D341Med (cell line): ENCODE measurements at places on chromosomes 6 and 20.
A peak's percentile ranks its signal among the peaks of the same experiment; 100 is the strongest.

GRCh38 chr6:74167976-74168375, 472.0 kb downstream of the CD109 start:
- no peak for DNase-seq

DNA sequence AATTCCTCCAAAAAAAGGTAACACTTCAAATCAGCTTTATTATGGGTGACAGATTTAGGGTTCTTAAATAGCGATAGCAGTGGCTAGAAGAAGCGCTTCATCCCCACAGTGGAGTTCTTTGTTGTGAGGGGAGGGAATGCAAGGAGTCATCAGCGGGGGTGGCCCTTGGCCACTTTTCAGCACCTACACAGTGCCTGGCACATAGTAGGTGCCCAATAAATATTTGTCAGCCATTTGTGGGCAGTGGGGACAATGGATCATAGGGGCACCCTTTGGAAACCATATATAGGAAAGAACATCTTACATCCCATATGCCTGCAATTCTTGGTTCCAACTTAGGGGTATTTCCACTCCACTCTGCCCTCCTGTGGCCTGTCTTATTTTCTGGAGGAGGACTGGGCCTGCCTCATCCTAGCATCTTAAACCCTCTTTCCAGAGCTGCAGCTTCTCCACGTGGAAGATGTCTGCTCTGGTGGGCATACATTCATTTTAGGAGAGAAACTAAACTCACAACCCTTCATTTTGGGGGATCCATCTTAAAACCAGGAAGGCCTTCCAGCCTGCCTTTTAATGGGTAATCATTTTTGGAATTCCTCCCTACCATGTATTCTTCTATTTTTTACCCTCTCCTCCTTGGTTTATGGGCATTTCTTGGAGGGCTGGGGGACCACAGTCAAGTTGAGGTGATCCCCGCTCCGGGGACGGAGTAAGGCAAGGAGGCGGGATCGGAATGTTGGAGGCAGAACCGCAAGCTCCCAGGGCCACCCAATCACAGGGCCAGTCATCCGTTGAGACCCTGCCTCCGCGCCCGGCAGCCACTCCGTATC, 2.6 kb upstream of the GPSM3 start:
- DNase-seq, result no peak

- DNase-seq, result peak; percentile 59
Measured at GRCh38 chr20:45328451-45328850, 19.8 kb downstream of the SDC4 start.

DNA sequence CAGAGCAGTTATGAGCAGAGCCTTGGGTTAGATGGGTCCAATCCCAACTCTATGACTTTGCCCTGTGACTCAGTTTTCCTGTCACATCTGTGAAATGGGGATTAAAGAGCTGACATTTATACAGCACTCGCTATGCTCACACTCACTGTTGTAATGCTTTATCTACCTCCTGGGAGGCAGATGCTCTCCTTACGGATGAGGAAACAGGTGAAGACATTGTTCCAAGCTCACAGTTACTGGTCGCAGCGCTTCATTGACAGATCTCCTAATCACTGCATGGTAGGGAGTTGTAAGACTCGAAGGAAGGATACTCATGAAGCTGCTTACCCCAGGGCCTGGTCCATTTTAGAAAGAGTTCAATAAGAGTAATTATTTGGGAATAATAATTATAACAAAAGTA, 2.9 kb upstream of the MYLK2 start:
- no peak for DNase-seq

DNA sequence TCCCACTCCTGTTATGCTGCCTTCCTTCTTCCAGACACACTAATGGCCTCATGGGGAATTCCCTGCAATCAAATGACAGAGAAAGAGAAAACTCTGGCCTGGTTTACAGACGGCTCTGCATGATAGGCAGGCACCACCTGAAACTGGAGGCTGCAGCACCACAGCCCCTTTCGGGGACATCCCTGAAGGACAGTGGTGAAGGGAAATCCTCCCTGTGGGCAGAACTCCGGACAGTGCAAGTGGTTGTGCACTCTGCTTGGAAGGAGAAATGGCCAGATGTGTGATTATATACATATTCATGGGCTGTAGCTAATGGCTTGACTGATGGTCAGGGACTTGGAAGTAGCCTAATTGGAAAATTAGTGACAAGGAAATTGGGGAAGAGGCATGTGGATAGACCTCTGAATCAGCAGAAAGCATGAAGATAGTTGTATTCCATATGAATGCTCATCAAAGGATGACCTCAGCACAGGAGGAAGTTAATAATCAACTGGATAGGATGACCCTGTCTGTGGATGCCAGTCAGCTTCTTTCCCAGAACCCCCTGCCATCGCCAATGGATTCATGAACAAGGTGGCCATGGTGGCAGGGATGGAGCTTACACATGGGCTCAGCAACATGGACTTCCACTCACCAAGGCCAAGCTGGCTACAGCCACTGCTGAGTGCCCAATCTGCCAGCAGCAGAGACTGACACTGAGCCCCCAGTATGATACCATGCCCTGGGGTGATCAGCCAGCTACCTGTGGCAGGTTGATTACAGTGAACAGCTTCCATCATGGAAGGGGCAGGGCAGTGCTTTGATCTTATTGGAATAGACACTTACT, 44.5 kb upstream of the VSX1 start:
- DNase-seq, result no peak

DNA sequence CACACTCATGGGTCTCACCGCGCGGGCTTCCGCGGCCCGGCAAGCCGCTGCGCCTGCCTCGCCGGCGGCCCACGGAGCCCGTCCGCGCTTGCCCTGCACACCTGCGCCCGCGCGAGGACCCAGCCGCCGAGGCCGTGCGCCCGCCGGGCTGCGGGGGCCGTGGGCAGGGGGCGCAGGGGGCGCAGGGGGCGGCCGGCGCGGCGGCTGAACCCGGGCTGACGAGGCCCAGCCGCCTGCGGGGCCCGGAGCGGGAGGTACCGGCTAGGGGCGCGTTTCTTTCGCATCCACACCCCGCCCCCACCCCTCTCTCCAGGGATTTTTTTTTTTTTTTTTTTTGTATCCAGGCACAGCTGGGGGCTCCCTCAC, 43.8 kb upstream of the OSTM1 start:
- peak; percentile 67 for DNase-seq

DNA sequence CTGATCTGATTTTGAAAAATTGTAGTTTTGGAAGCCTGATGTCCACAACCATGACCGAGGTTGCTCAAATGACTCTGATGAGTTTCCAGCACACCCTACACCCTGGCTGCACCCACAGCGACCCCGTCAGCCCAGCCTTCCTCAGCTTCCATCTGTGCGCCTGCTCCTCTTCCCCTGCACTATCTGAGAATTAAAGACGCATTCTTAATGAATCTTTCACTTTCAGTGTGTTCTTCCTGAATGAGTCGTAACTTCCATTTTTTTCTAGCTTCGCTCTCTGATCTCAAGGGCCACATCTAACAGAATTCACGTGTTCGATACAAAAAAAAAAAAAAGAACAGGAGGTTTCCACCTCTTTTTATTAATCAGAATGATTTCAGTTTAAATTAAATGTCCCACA, 21.3 kb upstream of the RREB1 start:
- no peak for DNase-seq

DNA sequence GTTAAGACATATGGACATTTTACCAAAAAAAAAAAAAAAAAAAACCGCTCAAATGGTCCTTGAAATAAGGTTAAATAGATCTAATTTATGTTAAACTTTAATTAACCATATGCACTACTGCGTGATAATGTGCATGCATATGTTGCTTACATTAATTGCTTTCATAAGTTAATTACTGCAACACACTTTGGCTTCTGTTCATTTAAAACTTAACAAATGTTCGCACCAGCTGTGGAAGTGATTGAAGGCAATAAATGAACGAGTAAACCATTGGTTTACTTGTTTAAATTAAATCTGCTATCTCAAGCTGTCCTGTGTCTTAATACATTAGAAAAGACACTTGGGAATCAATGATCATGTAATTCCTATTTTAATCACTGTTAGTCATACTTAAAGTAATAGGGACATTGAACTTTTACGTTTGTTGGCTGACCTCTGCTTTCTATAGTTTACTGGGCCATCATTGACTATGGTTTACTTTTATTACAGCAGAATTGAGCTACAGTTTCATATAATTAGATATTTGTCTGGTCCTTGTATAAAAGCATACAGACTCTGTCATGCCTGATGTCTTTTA, 294.7 kb downstream of the KHDC1L start:
- DNase-seq, result peak; percentile 30
